ENCODE measurements at places on chromosomes 3 and 15.

DNA sequence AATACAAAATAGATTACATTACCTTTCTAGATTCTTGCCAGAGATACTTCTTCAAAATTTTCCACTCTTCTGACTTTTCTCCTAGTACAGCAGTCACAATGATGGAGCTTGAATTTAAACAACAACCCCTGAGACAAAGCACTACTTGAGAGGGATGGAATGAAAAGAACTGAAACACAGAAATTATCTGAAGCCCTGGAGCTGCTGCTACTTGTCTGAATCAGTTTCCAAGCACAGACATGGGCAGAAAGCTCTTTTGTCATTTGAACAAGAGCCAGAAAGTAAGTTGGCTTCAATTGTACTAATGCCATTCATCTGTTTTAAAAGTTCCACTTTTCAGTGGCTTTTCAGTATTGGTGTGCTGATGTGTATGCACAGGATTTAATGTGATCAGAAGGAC, 718.5 kb upstream of the ARPP21 start:
- no peak for DNase-seq

DNA sequence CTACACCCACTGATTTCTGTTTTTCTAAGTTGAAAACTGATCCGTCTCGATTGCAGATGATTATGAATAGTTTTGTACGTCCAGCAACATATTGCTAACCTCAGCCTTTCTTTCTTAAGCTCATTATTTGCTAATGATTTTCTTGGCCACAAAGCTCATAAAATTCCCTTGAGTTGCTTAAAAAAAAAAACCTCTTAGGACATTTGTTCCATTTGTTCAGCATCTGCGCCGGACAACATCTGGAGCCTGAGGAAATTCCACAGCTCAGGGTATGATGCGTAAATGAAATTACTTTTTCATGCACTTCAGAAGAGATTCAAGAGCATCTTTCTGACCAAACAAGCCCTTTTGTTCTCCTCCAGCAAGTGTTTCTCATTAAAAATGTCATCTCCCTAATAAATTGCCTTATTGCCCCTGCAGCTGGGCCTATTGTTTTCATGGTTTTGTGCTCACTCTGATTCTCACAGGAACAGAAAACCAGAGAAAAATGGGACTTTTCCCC, 249.1 kb upstream of the MCTP2 start:
- no peak for DNase-seq

- no peak for DNase-seq
Measured at GRCh38 chr3:130933801-130934345, 40.0 kb downstream of the ATP2C1 start.

DNA sequence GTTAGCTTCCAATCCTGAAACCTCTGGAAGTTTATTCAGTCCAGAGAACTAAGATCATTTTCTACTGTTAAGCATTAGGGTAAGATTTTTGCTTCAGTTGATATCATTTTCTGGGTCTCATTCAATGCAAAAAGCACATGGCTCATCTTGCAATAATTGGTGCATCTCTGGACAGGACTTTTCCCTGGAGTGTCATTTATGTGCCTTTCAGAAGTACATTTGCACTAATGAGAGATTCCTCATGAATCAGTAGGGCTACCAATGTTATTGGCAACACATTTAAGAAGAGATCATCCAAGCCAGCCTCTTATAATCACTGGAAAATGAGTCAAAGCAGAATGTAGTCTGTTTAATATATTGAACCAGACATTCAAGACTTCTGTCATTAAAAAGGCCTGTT, 224.2 kb upstream of the CHRNA7 start:
- no peak for DNase-seq

GRCh38 chr3:94043285-94043684, 14.9 kb upstream of the STX19 start:
- DNase-seq: no peak

- no peak for DNase-seq
Measured at GRCh38 chr3:140595295-140595694, 82.6 kb upstream of the TRIM42 start.
